Activated T-cell treated with anti-CD3 and anti-CD28 coated beads, Interleukin-2, amount 50 U/mL, for 72 hours (primary cell): ENCODE measurements at places on chromosomes 13 and 19. TPM values are rescaled to one million over a fixed set of nuclear protein-coding genes. Genes with fewer than 3 reads are reported as not detected.

DNA sequence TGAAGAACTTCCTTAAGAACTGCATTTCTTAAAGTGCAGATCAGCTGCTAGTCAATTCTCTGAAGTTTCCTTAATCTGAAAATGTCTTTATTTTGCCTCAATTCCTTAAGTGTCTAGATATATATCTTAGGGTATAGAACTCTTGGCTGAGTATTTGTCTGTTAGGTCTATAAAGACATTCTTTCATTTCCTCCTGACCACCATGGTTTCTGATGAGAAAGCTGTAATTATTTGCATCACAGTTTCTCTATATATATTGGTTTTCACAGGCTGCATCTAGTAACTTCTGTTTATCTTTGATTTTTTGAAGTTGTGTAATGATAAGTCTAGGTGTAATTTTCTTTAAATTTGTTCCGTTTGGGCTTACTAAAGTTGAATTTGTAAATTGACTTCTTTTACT is 15.2 kb downstream of the NDFIP2 start:
- peaks cover 14% of the 10 kb centered on the region for H3K36me3 ChIP-seq
- no peak for DNase-seq
- H3K27me3 ChIP-seq = no peaks in the 10 kb centered on the region
- peaks cover 99% of the 10 kb centered on the region for H3K4me1 ChIP-seq

The BAX gene
- 448 TPM for total RNA-seq

GRCh38 chr19:343941-344624 is 513 bp downstream of the MIER2 start:
- peak overlapping the region; percentile 81 for H3K4me3 ChIP-seq
- peaks cover 4% of the 10 kb centered on the region for H3K36me3 ChIP-seq
- H3K27ac ChIP-seq = peak overlapping the region; percentile 66
- H3K27me3 ChIP-seq = peaks cover 6% of the 10 kb centered on the region

DNA sequence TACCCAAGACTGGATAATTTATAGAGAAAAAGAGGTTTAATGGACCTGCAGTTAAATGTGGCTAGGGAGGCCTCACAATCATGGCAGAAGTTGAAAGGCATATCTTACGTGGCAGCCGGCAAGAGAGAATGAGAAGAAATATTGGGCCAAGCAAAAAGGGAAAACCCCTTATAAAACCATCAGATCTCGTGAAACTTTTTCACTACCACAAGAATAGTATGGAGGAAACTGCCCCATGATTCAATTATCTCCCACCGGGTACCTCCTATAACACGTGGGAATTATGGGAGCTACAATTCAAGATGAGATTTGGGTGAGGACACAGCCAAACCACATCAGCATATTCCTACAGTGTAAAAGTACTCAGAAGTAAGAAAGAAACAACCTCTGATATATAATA is 4.7 kb upstream of the KBTBD7 start:
- H3K4me1 ChIP-seq = peaks cover 20% of the 10 kb centered on the region
- H3K36me3 ChIP-seq = peaks cover 1% of the 10 kb centered on the region
- H3K27me3 ChIP-seq = no peaks in the 10 kb centered on the region
- no peak for DNase-seq

DNA sequence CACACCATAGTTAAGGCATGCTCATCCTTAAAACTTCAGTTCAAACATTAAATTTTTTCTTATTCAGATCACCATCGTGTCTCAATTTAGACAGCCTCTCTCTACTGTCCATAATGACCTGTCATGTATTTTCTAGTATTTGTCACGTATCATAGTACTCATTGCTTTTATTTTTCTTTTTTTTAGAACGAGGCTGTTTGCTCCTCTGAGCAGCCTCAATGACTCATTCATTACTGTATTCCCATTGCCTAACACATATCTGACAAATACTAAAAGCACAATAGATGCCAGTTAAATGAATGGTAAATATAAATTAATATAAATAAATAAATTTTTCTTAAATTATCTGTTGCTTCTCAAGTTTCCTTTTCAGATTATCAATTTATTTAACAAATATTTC is 245.5 kb downstream of the TUBA3C start:
- H3K4me1 ChIP-seq = no peaks in the 10 kb centered on the region
- no peak overlapping the region for H3K27ac ChIP-seq
- no peaks in the 10 kb centered on the region for H3K27me3 ChIP-seq
- no peak overlapping the region for H3K4me3 ChIP-seq
- no peaks in the 10 kb centered on the region for H3K36me3 ChIP-seq

DNA sequence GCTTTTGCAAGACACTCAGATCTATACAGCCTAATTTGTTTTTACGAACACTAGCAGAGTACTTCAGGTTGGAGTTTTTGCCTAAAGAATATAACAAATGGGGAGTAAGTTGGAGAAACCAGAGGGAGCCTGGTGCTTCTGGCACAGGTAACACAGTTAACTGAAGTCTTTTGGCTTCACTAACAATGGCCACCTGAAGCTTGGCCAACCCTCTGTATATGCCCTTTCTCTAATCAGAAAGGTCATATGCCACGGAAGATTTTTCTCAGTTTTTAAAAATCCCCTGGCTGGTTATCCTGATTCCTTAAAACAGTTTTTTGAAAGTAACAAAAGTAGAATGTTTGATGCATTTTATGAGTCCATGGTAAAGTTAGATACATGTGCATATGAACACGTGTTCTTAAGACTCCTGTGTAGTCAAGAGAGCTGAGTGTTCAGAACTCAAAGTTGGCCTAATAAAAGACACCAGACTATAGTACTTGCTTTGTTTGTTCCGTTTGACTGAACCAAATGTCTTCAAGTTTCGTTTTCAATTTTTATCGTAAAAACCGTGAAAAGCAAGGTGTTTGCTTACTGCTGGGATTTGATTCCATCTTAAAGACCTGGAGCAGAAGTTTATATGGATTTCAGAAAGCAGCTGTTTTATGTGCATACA is 137.5 kb downstream of the KCNRG start:
- H3K27me3 ChIP-seq = peaks cover 54% of the 10 kb centered on the region
- H3K36me3 ChIP-seq = no peaks in the 10 kb centered on the region
- no peak overlapping the region for H3K27ac ChIP-seq
- no peak for DNase-seq

- no peaks in the 10 kb centered on the region for H3K4me1 ChIP-seq
- no peaks in the 10 kb centered on the region for H3K27me3 ChIP-seq
- H3K27ac ChIP-seq = no peak overlapping the region
- no peaks in the 10 kb centered on the region for H3K36me3 ChIP-seq
- DNase-seq = no peak
Observed at GRCh38 chr13:103161476-103161875, 95.3 kb upstream of the SLC10A2 start.

- no peaks in the 10 kb centered on the region for H3K36me3 ChIP-seq
- H3K4me1 ChIP-seq = peaks cover 5% of the 10 kb centered on the region
- DNase-seq = no peak
Observed at GRCh38 chr13:31221057-31221456, 21.3 kb downstream of the B3GLCT start.

DNA sequence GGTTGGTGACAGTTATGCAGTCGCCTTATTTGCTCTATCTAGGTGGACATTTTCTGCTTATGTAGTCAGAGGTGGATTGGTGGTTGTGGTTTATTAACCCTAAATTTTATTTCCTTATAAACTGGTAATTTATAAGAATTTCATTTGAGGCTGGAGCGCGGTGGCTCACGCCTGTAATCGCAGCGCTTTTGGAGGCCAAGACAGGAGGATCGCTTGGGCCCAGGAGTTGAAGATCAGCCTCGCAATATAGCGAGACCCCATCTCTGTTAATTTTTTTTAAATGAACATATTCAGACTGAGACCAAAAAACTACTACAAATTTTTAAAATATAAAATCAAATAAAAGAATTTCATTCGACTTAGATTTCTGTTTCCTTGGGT is 810 bp downstream of the ZNF627 start:
- peak overlapping the region; percentile 10 for H3K27ac ChIP-seq
- peak overlapping the region; percentile 94 for H3K4me3 ChIP-seq
- DNase-seq = no peak
- peaks cover 2% of the 10 kb centered on the region for H3K36me3 ChIP-seq
- no peaks in the 10 kb centered on the region for H3K27me3 ChIP-seq

DNA sequence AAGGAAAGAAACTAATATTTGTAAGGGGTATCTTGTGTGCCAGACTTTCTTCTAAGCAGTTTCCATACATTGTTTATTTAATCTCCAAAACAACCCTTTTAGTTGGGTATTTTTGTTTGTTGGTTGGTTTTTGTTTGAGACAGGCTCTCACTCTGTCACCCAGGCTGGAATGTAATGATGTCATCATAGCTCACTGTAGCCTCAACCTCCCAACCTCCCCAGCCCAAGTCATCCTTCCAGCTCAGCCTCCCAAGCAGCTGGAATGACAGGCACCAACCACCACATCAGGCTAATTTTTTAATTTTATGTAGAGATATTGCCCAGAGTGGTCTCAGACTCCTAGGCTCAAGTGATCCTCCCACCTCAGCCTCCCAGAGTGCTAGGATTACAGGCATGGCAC is 41.2 kb upstream of the LSM14A start:
- H3K4me3 ChIP-seq = no peak overlapping the region
- no peaks in the 10 kb centered on the region for H3K27me3 ChIP-seq
- H3K4me1 ChIP-seq = peaks cover 12% of the 10 kb centered on the region
- DNase-seq = no peak

DNA sequence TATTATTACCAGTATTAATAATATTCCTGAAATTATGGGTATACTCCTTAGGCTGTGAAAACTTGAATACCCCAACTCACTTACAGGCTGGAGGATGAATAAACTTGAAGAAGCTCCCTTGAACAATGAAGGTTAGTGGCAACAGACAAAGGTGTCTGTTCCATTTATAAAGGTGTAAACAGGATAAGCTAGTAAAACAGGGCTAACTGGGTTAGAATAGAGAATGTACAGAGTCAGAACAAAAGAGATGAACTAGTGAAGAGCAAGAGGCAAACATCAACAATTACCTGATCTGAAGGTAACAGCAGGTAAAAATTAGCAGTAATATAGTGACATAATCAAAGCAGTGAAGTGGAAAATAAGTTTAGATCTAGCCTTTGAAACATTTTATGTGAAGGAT is 23.2 kb downstream of the MICU2 start:
- no peak overlapping the region for H3K27ac ChIP-seq
- H3K27me3 ChIP-seq = no peaks in the 10 kb centered on the region
- H3K36me3 ChIP-seq = peaks cover 13% of the 10 kb centered on the region
- no peak overlapping the region for H3K4me3 ChIP-seq

The EFNB2 gene
- total RNA-seq = 0.23 TPM

- DNase-seq = no peak
- H3K4me3 ChIP-seq = peak overlapping the region; percentile 94
- H3K4me1 ChIP-seq = peaks cover 48% of the 10 kb centered on the region
- no peaks in the 10 kb centered on the region for H3K36me3 ChIP-seq
- H3K27me3 ChIP-seq = no peaks in the 10 kb centered on the region
- H3K27ac ChIP-seq = peak overlapping the region; percentile 3
Observed at GRCh38 chr19:48646722-48647216, 782 bp upstream of the CA11 start.

The SLITRK5 gene
- total RNA-seq = not detected

The ZNF534 gene
- total RNA-seq = not detected

- H3K36me3 ChIP-seq = no peaks in the 10 kb centered on the region
- DNase-seq = peak; percentile 35
- H3K27me3 ChIP-seq = no peaks in the 10 kb centered on the region
- H3K27ac ChIP-seq = no peak overlapping the region
- no peak overlapping the region for H3K4me3 ChIP-seq
Observed at GRCh38 chr19:42281146-42281826, 12.2 kb downstream of the CIC start.

DNA sequence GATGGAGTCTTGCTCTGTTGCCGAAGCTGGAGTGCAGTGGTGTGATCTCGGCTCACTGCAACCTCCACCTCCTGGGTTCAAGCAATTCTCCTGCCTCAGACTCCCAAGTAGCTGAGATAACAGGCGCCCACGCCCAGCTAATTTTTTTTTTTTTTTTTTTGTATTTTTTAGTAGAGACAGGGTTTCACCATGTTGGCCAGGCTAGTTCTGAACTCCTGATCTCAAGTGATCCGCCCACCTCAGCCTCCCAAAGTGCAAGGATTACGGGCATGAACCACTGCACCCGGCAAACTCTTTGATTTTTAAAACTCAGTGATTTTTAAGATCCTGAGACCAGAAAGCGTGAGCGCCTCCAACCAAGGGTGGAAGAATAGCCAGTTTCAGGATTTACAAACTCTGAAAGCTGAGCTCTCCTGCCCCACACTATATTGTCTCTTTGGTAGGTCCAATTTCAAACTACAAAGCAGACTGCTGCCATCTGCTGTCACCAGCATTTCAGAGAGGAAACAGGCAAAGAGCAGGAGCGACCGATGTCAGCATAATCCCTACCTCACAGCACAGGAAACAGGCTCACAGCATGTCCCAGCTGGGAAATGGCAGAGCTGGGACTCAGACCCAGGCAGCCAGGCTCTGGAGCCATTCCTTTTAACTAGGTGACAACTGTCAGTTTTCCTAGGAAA is 9.2 kb downstream of the NOSIP start:
- H3K27me3 ChIP-seq = no peaks in the 10 kb centered on the region
- H3K36me3 ChIP-seq = peaks cover 9% of the 10 kb centered on the region
- peak overlapping the region; percentile 22 for H3K4me3 ChIP-seq
- H3K4me1 ChIP-seq = peaks cover 59% of the 10 kb centered on the region

GRCh38 chr13:113863524-113864272 is at the start of gene GAS6:
GAS6 (minus strand) TSS chr13:113864076; CDS start chr13:113863920, 156 bp downstream.
- DNase-seq = peak; percentile 29
- peak within 1 kb of the TSS; percentile 83 for H3K4me3 ChIP-seq
- peaks cover 18% of the 10 kb centered on the region for H3K4me1 ChIP-seq

GRCh38 chr19:21028969-21029268 is 8.5 kb downstream of the ZNF430 start:
- H3K4me1 ChIP-seq = peaks cover 59% of the 10 kb centered on the region
- H3K4me3 ChIP-seq = peak overlapping the region; percentile 78
- peak overlapping the region; percentile 59 for H3K27ac ChIP-seq
- no peaks in the 10 kb centered on the region for H3K27me3 ChIP-seq
- no peak for DNase-seq
- peaks cover 23% of the 10 kb centered on the region for H3K36me3 ChIP-seq

- H3K27ac ChIP-seq = no peak overlapping the region
- no peaks in the 10 kb centered on the region for H3K27me3 ChIP-seq
- no peak for DNase-seq
- H3K36me3 ChIP-seq = peaks cover 6% of the 10 kb centered on the region
- no peak overlapping the region for H3K4me3 ChIP-seq
Observed at GRCh38 chr19:7624810-7625209, 4.5 kb downstream of the XAB2 start.

The ZNF837 gene
- total RNA-seq = 3.0 TPM

DNA sequence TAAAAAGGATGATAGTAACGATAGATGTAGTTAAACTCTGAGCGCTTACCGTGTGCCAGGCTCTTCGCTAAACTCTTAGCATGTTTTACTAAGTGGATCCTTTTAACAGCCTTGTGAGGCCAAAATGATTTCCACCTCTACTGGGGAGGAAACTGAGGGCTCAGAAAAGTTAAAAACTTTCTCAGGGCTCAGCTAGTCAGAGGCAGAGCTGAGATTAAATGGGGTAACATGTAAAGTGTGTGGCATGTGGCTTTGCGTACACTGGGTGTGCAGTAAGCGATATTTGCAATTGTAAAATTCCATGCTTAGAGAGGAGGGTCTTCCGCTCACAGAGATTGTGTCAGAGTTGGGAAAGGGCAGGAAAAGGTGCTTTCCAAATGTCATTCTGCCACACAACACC is 1.7 kb downstream of the U2AF2 start:
- H3K27me3 ChIP-seq = no peaks in the 10 kb centered on the region
- H3K36me3 ChIP-seq = peaks cover 8% of the 10 kb centered on the region
- peak overlapping the region; percentile 97 for H3K4me3 ChIP-seq
- peaks cover 44% of the 10 kb centered on the region for H3K4me1 ChIP-seq
- H3K27ac ChIP-seq = peak overlapping the region; percentile 98

The SHISA7 gene
- not detected for total RNA-seq

The KRTDAP gene
- not detected for total RNA-seq

The DIAPH3 gene
- 28.5 TPM for total RNA-seq

GRCh38 chr19:1308718-1309117 is 23.0 kb downstream of the EFNA2 start:
- DNase-seq = no peak
- no peak overlapping the region for H3K4me3 ChIP-seq
- no peak overlapping the region for H3K27ac ChIP-seq
- no peaks in the 10 kb centered on the region for H3K36me3 ChIP-seq
- no peaks in the 10 kb centered on the region for H3K27me3 ChIP-seq
- H3K4me1 ChIP-seq = no peaks in the 10 kb centered on the region
